Esophagus squamous epithelium (tissue), 5 donors: ENCODE measurements at places on chromosomes 1 and 21.

DNA sequence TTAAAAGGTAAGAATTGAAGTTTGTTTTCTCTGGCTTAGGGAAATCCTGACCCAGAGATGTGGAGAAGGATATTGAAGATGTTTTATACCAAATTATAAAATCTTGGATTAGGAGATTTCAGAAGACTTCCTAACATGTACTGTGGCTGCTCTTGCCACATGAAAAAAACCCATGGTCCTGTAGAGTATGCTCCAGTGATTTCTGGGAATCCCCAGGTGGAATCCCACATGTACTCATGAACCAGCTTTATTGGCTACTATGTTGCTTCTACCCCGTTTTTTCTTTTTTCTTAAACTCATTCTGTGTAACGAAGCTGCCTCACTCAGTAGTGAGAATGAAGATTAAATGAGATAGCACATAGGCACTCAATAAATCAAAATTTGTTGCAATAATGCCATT, 132.7 kb upstream of the SGIP1 start:
- DNase-seq, result no peak

DNA sequence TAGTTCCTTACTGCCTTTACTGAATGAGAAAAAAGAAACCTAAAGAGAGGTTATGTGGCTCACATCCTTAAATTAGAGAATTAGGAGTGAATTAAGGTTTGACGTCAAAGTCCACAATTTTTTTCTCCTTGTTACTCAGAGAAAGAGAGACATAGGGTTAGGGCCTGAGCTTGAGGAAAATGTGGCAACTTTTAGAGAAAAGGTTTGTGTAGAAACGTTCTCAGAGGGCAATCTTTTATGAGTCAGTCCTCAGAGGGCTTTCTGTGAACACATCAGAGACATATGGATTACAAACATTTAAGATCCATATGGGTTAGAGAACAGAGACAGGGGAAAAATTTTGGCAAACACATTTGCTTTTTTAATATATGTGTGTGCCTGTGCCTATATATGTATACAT, 242.8 kb downstream of the TGFB2 start:
- DNase-seq, result no peak

- DNase-seq, result no peak
Observed at GRCh38 chr21:26164311-26164710, 6.3 kb downstream of the APP start.

DNA sequence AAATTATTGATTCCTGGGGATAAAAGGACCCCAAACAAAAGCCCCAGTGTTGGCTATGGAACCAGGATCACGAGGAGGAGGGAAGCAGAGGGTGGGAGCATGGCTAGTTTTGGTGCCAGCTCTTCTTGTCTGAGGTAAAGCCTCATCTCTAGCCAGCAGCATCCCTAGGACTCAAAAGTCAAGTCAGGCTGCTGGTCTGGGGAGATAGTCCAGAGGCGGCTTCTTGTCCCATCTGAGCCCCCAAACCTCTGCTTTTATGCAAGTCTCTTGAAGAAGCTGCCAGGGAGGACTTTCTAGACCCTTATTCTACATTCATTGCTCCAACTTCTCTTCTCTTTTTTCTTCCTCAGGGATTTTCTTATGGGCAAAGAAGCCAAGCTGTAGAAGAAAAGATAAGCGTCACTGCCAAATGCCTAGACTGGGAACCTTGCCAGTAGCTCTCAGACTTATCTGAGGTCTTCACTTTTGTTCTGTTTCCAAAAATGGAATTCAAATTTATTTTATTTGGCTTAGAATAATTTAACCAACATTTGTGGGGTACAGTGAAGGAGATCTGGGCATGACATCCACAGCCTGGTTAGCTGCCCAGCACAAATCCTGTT, 6.9 kb upstream of the ANKRD35 start:
- no peak for DNase-seq

GRCh38 chr1:215730600-215730999, 163.5 kb downstream of the KCTD3 start:
- DNase-seq, result no peak

GRCh38 chr1:196381544-196381943, 226.7 kb downstream of the KCNT2 start:
- DNase-seq, result no peak

GRCh38 chr1:149917571-149918144, at the start of gene SV2A:
SV2A (minus strand) TSS chr1:149917844; CDS start chr1:149913840, 4,004 bp downstream.
- no peak for DNase-seq

DNA sequence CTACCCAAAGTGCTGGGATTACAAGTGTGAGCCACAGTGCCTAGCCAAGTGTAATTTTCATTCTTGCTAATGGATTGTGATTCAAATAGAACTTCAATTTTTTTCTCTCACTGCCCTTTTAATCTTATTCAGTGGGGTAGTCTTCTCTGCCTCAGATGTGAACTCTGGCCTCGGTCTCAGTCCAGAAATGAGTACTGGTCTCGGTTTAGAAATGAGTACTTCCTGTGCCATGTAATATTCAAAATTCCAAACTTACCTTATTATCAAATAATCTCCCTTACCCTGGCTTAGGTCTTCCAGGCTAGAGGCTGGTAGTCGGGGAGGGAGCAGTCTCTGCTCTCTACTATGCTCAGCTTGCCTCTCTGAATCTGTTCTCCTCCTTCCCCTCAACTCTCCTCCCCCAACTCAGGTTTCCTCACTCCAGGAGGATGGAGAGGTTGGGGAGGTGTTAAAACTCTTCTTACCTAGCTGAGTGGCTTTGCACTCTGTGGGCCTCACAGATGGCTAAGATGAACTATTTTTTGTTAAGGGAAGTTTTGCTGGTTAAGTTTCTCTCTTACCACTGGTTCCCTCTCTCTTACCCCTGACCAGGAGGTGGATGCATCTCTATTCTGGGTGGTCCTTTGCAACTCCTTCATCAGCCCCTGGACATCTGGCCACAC, 4.8 kb upstream of the SLAMF9 start:
- DNase-seq, result no peak

GRCh38 chr1:153349363-153350320, 1.0 kb upstream of the PGLYRP4 start:
- no peak for DNase-seq

DNA sequence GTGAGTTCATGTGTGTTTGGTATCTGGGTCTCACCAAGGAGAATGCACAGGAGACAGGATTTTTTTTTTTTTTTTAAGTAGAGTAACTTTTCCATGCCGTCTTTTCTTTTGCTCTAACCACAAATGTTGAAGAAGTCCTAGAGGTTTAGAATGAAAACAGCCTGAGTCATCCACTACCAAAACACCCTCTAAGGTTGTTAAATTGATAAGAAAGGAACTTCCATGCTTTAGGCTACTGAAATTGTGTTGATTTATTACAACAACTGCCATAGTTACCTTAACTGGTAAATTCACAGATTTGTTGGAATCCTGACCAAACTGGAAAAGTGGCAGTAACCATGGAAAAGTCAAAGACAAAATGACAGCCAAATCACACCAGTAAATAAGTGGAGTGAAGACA, 375.6 kb downstream of the AMY1C start:
- DNase-seq, result no peak

DNA sequence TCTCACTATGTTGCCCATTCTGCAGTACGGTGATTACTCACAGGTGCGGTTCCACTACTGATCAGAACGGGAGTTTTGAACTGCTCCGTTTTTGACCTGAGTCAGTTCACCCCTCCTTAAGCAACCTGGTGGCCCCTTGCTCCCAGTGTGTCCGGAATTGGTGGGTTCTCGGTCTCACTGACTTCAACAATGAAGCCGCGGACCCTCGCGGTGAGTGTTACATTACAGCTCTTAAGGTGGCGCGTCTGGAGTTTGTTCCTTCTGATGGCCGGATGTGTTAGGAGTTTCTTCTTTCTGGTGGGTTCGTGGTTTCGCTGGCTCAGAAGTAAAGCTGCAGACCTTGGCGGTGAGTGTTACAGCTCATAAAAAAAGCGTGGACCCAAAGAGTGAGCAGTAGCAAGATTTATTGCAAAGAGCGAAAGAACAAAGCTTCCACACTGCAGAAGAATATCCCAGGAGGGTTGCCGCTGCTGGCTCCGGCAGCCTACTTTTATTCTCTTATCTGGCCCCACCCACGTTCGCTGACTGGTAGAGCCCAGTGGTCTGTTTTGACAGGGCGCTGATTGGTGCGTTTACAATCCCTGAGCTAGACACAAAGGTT, 17.6 kb upstream of the PARP1 start:
- no peak for DNase-seq

DNA sequence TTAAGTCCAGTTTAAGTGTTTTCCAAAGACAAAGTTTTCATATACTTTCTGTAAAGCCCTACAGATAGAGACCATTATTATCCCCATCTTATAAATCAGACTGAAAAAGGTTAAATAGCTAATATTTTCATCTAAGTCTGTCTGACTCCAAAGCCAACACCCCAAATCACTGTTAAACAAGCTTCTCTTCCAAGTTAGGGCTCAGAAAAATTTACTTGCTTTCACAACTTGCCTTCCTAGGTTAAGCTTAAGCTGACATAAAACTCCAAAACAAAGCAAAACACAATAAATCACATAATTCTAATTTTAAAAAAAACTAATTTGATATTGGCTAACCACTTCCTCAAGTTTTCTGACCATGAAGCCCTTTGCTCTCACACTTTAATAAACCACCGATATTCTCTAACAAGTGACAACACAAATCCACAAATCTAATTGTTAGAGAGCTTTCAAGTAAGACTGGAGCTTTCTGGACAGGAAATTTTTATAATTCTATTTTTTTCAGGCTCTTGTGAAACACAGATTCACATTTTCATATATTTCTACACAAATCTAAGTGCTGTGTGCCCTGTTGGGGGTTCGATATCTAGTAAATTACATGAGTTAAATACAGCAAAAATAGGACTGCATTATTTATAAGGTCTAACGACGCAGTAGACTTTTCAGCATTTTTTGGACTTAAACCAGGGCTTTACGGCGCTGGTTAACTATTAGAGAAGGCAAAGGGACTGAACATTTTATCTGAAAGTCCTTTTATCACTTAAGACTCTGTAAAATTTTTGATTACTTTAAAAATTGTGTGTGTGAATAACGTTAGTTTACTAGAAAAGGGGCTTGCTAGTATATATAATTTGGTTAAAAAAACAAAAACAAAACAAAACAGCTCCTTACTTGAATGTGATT, 2.1 kb downstream of the GNG12 start:
- no peak for DNase-seq

DNA sequence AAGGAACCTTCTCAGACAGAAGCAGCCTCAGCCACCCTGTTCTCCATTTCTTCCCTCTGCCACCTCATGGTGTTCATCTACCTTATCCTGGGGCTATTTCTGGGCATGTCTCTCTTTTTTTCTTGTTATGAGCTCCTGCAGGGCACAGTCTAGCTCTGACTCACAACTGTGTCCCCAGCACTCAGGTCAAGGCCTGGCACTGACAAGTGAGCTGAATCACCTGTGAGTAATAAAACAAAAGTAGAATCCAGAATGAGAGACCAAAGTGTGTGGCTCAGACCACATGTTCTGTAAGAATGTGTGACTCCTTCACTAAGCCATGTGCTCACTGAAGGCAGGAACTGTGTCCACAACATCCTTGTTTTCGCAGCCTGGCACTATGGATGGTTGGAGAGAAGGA, 23.2 kb downstream of the C1orf94 start:
- no peak for DNase-seq
